ENCODE measurements at places on chromosomes 11 and 22.

DNA sequence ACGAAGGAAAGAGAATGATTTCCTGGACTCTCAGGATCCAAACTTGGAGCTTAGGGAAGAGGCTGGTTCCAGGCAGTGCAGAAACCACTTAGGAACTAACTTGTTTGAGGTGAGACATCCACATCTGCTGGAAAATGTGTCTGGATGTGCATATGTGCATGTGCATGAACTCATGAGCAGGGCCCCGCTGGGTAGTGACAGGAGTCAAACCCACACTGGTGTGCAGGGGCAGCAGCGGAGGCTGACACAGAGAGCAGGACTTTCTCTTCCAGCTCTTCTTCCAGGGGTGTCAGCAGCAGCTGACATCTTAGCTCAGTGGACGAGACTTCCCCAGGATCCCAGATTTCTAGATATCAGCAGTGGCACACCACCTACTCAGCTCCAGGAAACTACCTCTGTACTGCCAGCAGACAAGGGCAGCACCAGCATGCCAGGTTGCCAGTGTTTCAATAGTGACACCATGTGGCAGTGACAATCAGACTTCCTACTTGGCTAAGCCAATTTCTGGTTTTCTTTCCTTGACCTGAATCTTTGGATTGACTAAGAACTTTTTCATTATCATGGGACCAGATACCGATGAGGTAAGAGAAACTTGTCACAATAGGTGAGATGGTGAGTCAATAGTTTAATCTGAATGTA lies 227.5 kb upstream of the ZC3H12C start:
- DNase-seq = no peak

DNA sequence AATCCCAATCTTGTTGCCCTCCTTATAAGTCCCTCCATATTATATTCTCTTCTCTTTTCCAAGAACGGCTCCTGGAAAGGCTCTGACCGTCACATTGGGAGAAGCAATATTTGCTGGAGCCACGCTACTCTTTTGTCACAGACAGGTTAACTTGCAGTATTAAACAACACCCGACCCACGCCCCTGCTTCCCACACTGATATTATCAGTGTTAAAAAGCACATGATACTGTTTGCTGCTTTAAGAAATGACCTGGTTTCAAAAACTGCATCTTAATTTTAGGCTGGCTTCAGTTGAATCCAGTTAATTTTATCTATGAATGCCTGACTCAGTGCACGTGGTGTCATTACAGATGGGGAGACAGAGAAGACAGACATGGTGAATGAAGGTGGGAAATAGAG lies 3.1 kb downstream of the FLI1 start:
- peak; percentile 27 for DNase-seq

- no peak for DNase-seq
Observed at GRCh38 chr11:42951266-42951665, 360.5 kb upstream of the API5 start.

DNA sequence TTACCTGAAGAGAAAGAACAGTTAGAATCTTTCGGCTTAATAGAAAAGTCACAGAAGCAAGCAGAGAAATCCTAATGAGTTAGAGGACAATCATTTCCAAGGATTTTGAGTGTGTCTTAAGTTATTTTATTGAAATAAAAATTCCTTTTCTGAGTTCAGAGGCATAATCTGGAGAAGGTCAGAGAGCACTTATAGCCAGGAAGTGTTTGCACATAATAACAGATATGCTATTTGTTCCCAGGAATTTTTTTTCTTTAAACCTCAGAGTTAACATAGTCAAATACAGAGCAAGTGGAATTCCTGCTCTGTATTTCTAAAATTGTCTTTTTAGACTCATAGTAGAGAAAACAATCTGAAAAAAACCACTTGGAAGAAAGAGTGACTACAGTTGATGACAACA lies 74.3 kb downstream of the SNX19 start:
- DNase-seq = no peak

- DNase-seq = peak; percentile 11
Observed at GRCh38 chr11:94876645-94877442, 96.5 kb downstream of the CWC15 start.

DNA sequence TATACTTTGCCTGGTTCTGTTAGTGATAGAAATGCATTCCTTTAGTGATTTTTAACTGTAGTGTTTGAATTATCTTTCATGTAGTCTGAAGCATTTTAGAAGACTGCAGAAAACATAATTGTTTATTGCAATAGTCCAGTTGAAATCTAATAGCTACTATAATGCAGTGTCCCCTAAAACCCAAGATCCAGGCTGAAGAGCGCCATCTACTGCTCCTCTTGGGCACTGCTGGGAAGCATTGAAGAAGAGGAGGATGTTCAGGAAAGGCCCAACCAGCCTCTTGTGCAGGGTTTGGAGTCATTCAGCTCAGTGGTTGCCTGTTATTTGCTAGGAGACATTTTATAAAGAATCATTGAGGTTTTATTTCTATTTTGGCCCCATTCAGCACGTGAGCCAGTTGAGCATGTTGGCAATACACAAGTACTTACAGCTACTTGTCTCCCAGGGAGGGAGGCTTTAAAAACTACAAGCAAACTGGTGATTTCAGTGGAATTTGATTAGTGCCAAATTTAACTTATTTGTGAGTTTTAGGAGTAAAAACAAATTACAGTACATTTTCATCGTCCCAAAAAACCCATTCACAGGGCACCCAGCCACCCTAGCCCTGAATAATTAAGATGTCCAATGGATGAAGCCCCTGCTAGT lies 74.9 kb upstream of the HORMAD2 start:
- DNase-seq = peak; percentile 29

GRCh38 chr22:26576026-26576680 lies 13.8 kb downstream of the TPST2 start:
- DNase-seq = no peak

DNA sequence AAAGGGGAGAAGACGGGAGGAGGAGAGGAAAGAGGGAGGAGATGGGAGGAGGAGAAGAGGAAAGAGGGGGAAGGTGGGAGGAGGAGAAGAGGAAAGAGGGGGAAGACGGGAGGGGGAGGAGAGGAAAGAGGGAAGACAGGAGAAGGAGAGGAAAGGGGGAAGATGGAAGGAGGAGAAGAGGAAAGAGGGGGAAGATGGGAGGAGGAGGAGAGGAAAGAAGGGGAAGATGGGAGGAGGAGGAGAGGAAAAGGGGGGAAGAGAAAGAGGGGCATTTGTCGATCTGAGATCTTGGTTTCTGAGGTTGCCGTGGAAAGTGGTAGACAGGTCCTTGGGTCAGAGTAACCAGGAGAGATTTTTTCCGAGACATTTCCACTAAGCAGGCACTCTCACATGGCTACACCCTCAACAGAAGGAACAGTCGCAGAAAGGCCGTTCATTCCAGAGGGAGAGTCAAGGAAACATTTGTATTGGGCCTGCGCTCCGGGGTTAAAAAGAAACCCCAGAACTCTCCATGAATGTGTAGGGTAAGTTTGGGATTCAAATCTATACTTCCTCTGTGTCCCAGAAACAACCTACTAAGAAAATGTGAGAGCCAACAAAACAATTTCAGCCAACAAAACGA lies 39.8 kb upstream of the CARS1 start:
- DNase-seq = no peak

DNA sequence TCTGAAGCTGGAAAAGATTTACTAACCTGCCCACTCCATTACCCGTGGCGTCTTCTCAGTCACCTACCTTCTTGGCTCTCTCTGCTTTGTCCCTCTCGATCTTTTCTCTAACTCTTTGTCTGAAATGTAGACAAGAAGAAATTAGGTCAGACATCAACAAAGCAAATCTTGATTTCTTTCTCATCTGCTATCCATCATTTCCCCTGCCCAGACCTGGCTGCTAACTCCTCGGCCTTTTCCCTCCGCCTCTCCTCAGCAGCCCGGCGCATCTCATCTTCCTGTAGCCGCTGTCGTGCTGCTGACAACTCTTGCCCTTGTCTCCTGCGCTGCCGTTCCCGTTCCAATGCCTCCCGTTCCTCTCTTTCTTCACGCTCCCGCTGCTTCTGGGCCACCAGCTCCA lies 1.2 kb downstream of the UBXN1 start:
- DNase-seq = no peak

GRCh38 chr11:84865257-84865656 lies 761.9 kb downstream of the DLG2 start:
- DNase-seq = no peak

GRCh38 chr11:121754598-121754997 lies 301.8 kb upstream of the SORL1-AS1 start:
- DNase-seq = no peak

DNA sequence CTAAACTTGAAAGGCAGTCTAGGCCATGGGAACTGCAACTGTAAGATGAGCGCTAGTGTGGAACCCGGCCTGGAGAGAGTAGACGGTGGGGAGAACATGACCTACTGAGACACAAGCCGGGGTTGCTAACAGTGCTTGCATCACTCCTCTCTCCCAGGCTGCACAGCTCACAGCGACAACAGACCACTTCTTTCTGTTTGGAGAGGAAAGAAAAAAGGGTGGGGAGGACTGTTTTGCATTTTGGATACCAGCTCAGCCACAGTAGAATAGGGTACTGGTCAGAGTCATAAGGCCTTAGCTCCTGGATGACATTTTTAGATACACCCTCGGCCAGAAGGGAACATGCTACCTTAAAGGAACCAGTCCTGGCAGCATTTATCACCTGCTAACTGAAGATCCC lies 22.2 kb upstream of the OR52M1 start:
- no peak for DNase-seq

DNA sequence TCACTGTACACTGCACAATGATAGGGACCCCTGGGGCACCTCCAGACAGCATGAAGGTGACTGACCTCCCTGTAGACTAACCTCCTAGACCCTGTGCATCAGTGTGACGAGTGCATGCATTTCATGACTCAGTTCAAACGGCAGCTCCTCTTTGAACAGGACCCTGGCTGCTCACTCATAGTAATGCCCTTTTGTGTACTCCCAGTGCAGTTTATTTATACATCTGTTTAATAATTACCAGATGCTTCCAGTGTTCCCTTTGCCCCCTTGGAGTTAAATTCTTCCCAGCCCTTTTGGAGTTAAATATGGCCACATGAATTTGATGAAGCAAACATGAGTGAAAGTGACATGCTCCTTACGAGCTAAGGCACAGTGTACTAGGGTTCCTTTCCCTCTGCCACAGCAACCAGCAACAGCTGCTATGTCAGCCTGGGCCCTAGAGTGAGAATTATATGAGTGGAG lies 72.4 kb downstream of the PANX1 start:
- DNase-seq = no peak

GRCh38 chr11:130578738-130579368 lies 130.4 kb downstream of the ADAMTS15 start:
- DNase-seq = no peak

- DNase-seq = no peak
Observed at GRCh38 chr11:128523641-128524040, 63.7 kb downstream of the ETS1 start.

DNA sequence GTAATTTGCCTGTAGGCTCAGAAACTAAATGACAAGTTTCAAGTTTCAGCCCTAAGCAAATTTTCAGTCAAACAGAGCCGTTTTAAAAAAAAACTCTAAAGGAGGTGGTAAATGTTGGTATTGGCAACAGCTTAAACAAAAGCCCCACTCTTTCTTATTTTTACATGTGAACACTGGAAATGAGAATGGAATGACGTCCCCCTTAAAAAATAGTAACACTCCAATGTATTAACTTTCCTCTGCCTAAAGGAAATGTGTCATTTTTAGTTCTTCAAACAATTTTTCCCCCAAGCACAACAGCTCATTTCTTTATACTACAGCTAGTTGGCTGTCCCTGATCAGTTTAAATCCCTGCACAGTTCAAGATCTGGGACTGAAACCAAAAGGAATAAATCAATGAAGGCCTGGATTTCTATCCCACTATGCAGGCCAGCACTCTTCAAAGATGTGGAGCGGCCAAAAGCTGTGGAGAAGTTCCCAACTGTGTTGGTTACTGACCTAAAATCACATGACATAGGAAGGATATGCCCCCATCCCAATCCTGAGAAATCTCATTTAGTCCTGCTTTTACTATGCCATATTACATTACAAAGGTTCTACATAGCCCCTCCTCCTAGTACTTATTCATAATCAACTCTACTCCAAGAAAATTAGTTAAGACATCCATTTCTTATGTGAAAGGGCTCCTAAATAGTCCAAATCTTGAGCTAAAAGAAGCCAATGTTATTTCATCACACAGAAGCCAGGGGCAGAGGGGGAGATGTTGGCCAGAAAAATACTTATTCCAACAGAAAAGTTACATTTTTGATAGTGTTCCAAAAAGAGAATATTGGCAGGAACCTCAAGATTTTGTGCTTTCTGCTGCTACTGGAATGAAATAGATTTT lies 95.9 kb downstream of the CADM1 start:
- no peak for DNase-seq

GRCh38 chr11:128579798-128580504 lies 7.4 kb downstream of the ETS1 start:
- no peak for DNase-seq

GRCh38 chr22:32448980-32449379 lies 15.3 kb downstream of the BPIFC start:
- no peak for DNase-seq

DNA sequence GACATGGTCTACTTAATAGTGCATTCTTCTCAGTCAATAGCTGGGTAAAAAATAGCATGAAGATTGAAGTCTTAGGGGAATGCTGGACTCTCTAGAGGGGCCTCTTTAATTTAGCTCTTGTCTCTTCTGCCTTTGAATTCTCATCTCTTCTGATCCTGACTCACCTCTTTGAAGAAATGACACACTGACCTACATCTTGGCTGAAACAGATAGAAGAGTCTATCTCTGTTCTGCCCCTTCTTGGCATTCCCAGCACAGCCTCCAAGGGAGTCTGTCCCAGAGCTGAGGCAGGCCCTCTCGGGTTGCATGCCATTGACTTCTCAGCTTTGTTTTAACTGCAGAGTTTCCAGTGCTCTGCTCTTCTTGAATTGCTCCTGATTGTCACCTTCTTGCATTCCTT lies 55.7 kb downstream of the PTPRJ start:
- no peak for DNase-seq

DNA sequence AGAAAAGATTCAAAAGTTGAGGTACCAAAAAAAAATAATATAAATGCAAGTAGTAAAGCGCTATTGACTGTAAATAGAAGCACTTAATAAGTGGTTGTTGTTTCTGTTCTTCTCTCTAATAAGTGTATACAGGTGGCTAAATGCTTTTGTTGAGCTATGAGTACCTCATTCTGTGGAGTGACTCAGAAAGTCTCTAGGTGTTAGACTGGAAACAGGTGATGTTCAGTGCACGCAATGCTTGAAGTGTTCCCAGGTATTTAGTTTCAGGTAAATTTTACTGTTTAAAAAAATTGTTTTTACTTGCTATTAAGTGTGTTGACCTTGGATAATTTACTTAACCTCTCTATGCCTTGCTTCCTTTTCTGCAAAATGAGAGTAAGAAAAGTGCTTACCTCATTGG lies 24.2 kb downstream of the POU2AF3 start:
- no peak for DNase-seq

DNA sequence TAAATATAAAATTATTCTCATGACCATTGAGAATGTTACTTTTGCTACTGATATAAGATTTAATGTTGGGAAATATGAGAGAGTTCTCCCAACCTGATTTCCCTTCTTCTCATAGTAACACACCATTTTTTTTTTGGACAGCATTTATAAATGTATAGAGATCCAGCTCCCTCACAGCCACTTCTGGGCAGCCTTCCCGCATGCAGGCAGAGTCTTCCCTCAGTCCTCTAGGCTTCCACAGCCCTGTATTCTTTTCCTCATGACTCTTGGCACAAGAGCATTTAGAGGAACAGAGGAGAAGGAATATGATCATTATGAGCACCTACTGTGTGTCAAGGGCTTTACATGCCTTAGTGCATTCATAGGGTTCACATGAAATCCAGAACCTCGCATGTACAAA lies 9.0 kb downstream of the DTX4 start:
- DNase-seq = no peak
